ENCODE measurements at places on chromosomes 11 and 22. TPM values are rescaled to one million over a fixed set of nuclear protein-coding genes. Genes with fewer than 3 reads are reported as not detected.

OR5D13 gene
- total RNA-seq: not detected

- DNase-seq: no peak
Observed at GRCh38 chr11:62707277-62707861, at the start of the genes BSCL2 and GNG3. Gene BSCL2 (minus strand): TSS chr11:62707424. CDS start chr11:62707195, 229 bp downstream. Gene GNG3 (plus strand): TSS chr11:62707676. CDS start chr11:62708296, 620 bp downstream.

DNA sequence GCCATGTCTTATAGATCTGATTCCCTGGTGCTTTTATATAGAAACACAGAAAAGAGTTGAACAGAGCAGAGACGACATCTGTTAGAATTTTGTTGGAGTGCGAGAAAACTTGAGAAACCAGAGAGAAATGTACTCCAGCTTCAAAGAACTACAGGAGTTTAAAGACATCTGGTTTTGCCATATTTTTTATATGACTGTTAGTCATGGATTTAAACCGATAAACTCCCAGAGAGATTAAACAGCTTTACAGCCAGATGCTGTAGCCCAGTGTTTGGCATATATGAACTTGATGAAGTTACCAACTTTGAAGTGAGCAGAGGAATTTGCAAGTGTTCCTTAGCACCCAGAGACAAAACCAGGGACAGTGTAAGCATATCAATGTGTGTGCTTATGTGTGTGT lies 1083.1 kb downstream of the LRRC4C start:
- no peak for DNase-seq

LRFN4 gene
- total RNA-seq: 11.6 TPM

- peak; percentile 27 for DNase-seq
Observed at GRCh38 chr11:111978028-111978771, 41.1 kb downstream of the DIXDC1 start.

DNA sequence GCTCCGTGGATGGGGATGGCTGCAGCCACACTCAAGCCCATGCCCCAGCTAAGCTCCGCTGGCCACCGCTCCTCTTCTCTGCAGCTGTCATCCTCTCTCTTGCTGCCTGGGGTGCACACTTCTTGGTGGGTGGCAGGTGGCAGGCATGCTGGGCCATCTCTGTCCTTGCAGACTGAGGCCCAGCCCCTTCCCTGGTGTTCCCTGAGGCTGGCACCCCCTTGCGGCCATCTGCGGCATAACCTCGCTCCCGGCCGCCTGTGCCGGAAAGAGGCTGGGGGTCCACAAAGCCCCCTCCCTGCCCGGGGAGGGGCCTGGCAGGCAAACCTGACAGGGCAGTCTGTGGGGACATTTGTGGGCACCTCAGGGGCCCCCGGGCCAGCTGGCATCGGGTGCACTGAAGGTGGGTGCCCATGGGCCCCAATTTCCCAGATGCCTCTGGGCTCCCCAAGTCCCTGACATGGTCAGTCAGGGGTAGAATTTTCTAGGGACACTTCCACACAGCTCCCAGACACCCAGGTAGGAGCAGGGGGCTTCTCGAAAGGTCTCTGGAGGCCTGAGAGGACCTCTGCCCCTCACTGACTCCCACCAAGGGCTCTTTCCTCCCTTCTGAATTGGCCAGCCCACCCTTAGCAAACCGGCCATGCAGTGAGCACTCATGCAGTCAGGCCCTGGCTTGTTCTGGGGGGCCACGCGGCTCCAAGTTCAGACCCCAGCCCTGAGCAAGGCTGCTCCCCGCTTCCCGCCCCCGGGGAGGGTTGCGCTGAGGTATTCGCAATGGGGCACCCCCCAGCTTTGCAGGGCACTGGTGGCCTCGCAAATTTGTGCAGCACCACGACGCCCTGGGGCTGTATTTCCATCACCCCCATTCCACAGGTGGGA lies 23.5 kb upstream of the TH start:
- no peak for DNase-seq

- DNase-seq: no peak
Observed at GRCh38 chr11:120646206-120646605, 134.7 kb downstream of the GRIK4 start.

H19 gene
- 1,088 TPM for total RNA-seq
